Urinary bladder (tissue), 4 donors: ENCODE measurements at places on chromosomes 11 and 22. TPM values are rescaled to one million over a fixed set of nuclear protein-coding genes. Genes with fewer than 3 reads are reported as not detected.

Gene SPON1
- 131 TPM for total RNA-seq

Gene MS4A3
- total RNA-seq, result 0.69 TPM

Gene ADM2
- total RNA-seq, result 0.37 TPM

Gene TMEM45B
- 18.2 TPM for total RNA-seq

Gene CYTH4
- 10.8 TPM for total RNA-seq

Gene SEZ6L
- total RNA-seq, result 2.0 TPM

Gene NPAS4
- total RNA-seq, result 1.6 TPM

Gene C11orf97
- total RNA-seq, result not detected

Gene UCP2
- total RNA-seq, result 16.2 TPM

DNA sequence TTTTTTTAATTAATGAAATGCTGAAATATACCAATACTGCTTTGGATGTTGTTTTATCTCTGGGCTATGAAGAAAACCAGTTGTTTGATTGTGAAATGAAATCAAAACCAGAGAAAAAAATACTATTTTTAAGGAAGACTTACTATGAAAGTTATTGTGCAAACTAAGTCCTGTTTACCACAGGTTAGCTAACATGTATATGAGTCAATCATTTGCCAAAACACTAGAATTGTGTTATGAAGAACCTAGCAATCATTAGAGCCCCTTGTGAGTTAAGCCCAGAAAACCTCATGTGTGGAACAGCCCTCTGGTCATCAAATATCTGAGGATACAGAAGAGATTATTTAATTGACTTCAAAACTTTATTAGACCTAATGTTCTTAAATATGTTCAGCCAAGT, 83.7 kb downstream of the FAT3 start:
- no peak for DNase-seq

GRCh38 chr11:86547727-86548126, 124.7 kb downstream of the ME3 start:
- no peak for DNase-seq

DNA sequence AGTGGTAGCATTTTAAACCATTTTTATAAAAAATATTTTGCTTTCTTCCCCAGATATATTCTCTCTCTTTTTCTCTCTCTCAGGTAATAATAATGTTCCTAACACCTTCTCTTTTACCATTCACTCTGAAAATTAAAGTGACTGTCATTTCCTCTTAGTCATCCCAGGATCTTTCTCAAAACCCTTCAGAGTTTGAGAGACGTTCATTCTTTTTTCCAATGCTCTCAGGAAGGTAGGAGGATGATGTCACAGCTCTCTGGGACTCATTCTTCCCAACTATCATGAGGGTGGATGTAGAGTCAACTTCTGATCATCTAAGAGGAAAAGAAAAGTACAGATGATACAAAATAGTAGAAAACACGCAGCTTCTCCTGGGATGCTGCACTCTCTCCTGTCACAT, 60.2 kb upstream of the CRTAM start:
- no peak for DNase-seq

- DNase-seq, result no peak
These were observed 56.6 kb upstream of the LIN7C start for GRCh38 chr11:27563201-27563600.

GRCh38 chr11:68528630-68529029, 68.1 kb downstream of the PPP6R3 start:
- no peak for DNase-seq

DNA sequence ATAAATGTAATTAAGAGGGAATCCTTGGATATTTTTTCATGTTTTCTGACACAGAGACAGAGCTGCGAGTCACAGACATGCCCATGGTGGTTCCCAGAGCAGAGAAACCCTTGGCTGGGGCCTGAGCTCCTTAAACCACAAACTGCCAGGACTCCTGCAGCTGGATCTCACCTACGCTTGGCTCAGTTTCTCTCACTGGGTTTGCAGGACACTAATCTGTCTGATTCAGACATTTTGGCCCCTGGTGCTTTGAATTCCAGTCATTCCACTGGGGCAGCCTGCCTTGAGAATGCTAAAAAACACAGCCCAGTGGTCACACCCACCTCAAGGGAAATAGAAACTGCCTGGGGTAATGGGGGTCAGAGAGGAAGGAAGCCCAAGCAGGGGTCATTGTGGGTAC, 122.6 kb downstream of the CCDC81 start:
- no peak for DNase-seq

DNA sequence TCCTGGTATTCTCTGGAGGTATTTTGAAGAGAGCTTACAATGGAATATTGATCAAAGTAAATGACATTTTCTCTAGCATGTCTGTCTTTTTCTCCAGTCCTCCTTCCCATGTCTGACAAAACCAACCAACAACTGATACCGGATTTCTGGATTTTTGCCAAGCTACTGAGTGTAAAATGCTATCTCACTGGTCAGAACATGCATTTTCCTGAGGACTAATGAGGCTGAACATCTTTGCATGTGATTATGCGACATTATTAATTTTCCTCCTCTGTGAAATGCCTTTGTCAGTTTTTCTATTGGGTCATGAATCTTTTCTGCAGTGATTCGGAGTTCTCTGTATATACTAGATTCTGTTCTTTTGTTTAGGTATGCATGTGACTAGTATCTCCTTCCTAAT, 51.4 kb downstream of the CDON start:
- no peak for DNase-seq

- no peak for DNase-seq
These were observed 12.1 kb downstream of the OR10D3 start for GRCh38 chr11:124195189-124195734.
